ENCODE measurements at places on chromosomes 6 and 20. TPM values are rescaled to one million over a fixed set of nuclear protein-coding genes. Genes with fewer than 3 reads are reported as not detected.

The PI16 gene
- 0.75 TPM for total RNA-seq

The OOEP gene
- not detected for total RNA-seq

The TRIM10 gene
- total RNA-seq, result not detected

The C6orf15 gene
- total RNA-seq, result not detected

The SYCP2 gene
- 0.89 TPM for total RNA-seq

The NOX3 gene
- total RNA-seq, result not detected

The RIPOR2 gene
- total RNA-seq, result 8.7 TPM

The GGTLC1 gene
- not detected for total RNA-seq

Data from uterine smooth muscle cell (primary cell).